Stimulated activated CD4-positive, alpha-beta T cell treated with anti-CD3 and anti-CD28 coated beads, Interleukin-1b, Interleukin-23, amount 100 ng/mL, for 4 hours (primary cell): ENCODE measurements at places on chromosomes 7 and 10.

- DNase-seq, result no peak
Measured at GRCh38 chr10:110531687-110532086, 34.0 kb downstream of the DUSP5 start.

DNA sequence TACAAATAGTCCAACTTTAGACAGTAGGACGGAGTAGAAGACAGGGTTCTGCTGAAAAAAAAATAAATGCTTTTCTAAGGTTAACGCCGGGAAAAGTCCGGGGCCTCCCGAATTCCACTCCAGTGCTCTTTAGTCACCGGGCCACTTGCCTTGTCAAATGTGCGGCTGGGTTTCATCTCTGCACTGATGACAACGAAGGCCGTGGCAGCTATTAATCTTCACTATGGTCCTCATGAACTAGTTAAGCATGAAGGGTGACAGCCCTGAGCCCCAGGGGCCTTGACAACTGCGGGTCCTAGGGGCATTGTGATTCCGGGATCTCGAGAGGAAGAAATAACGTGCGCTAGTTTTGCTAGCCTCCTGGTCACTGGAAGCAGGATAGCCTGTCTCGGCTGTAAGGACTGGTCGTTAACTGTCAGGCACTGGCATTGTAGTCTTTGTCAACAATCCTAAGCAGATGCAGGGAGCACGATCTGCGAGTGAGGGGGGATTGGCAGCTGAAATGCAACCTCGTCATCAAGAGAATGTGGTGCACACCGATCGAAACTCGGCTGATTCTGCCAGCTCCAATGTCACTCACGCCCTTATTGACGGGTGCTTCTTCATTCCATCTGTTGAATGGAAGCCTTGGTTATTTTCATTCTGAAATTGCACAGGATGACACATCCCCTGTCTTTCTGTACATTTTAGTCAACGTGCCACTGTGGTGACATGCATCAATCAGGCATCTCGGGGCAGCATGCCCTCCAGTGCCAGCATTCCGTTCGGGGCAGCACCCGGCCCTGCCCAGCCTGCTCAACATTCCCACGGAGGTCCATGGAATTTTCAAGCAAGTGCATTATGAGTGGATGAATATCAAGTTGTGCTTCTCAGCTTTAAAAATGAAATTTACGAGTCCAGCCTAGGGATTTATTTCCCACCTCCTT is 51.6 kb upstream of the MGMT start:
- no peak for DNase-seq

DNA sequence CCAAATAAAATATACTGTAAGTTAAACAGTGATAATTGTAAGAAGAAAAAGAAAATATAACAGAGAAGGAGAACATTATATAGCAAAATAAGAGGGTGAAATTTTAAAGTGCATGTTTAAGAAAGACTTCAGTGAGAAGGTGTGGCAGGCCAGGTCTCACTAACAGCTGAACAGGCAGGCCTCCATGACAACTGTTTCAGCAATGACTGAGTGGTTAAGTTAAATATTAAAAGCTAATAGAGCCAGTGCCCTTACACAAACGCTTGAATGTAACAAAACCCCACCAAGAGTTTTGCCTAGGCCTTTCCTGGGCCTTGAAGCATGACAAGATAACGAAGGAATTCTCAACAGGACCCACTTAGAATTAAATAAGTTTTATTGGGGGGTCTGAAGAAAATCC is 32.6 kb downstream of the CFAP43 start:
- DNase-seq, result no peak

GRCh38 chr7:95700917-95701316 is 71.4 kb upstream of the DYNC1I1 start:
- DNase-seq, result no peak

DNA sequence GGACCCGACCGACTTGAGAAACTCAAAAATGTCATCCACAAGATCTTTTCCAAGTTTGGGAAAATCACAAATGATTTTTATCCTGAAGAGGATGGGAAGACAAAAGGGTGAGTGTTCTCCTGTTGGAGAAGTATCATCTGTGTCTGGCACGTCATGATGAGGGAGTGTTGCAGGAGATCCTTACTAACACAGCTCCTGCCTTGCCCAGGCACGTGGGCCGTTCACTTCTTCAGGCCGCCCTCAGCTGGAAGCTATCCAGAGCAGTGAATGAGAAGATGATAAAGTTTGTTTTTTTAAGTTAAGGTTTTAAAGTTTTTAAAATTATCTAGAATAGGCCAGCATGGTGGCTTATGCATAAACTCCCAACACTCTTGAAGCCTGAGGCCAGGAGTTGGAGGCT is 6.2 kb downstream of the EIF3B start:
- DNase-seq, result no peak

GRCh38 chr7:128407751-128408708 is 1.8 kb downstream of the IMPDH1 start:
- no peak for DNase-seq

DNA sequence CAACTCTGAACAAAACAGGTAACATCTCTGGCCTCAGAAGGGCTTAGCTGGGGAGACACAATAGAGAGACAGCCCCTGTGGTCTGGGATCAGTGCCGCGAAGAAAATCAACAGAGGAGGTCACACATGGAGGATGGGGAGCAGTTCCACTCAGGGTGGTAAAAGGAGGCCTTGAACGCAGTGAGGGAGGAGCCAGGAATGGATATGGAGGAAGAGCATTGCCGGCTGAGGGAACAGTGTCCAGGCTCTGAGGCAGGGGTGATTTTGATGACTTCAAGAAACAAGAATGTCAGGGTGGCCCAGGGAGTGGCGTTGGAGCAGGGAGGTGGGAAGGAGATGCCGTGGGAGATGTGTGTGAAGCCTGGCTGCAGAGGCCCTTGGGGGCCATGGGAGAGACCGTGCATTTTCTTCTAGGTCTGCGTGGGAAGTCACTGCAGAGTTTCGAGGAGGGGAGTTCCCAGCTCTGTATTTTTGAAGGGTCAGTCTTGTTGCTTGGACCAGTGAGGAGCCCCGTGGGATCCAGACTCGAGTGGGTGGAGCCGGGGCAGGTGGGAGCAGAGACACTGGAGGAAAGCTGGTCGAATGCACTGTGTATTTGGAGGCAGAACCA is 35.7 kb upstream of the SH2D4B start:
- no peak for DNase-seq
